ENCODE measurements at places on chromosomes 4 and X.

DNA sequence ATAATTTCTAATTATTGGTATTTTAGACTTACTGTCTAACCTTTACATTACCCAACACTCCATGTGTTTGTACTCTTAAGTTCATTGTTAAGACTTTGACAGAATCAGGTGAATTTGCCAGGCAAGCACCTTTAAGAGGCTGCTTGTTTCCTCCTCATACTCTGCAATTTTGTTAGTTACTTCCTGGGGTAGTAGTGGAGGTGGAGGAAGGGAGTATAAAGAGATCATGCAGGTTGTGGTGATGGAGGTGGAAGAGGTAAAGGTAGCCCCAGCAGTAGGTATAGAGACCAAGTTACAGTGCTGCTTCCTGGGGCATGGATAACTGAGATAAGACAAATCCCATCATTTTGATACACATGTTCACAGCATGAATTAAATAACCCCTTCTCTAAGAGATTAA lies 6.7 kb downstream of the WDR44 start:
- no peak for DNase-seq

- DNase-seq, result no peak
Measured at GRCh38 chr4:86220121-86220520, 139.7 kb downstream of the MAPK10 start.

- DNase-seq, result no peak
Measured at GRCh38 chr4:75907966-75908365, 5.7 kb upstream of the PPEF2 start.

DNA sequence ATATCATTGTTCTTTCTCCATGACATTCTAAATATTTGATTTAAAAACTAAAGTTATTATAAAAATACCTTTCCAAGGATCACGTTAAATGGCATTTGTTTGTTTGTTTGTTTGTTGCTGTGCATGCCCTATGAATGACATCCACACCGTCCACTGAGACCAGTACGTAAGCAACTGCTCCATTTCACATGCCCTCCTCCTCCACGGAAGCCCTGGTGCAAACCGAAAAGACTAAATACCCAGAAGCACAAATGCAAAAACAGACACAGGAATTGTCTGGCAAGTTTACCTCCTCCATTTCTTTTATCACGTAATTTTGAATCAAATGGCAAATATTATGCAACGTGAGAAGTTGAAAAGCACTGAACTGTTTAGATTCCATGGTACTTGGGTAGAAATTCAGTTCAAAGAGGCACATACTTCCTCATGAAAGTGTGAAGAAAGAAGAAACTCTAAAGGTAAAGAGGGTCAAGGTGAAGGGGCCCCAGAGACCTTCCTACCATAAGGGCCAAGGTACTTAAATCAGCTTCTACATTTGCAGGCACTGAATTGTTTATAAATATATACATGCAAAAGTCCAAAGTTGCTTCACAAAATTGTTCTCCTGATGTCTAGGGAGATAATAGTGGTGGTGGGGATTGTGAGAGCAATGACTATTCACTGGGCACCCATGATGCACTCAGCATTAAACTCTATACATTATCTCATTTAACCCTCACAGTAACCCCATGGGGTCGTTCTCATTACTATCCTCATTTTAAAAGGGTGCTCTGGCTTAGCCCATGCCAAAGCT lies 23.4 kb downstream of the IRF2 start:
- DNase-seq, result no peak

GRCh38 chr4:164428561-164428960 lies 325.4 kb upstream of the SMIM31 start:
- no peak for DNase-seq

GRCh38 chrX:53160297-53160983 lies 64.6 kb downstream of the KDM5C start:
- no peak for DNase-seq

DNA sequence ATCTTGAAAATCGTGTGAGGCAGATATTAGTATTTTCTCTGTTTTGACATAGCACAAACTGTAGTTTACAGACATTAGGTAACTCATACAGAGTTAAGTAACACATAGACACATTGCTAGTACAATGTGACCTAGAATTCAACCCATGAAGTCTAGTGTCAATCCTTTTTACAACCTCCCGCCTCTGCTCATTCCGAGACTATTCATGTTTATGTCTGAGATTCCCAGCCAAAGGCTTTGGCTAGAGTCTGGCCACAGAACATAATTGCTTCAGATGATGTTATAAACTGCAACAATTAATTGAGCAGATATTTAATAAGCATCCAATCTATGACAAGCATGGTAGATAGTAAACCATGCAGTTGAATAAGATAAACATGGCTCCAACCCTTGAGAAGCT lies 841.0 kb downstream of the STIM2 start:
- DNase-seq, result no peak

- DNase-seq, result no peak
Measured at GRCh38 chrX:153903238-153903980, 1.1 kb upstream of the AVPR2 start.

GRCh38 chr4:47442980-47443379 lies 20.5 kb downstream of the COMMD8 start:
- no peak for DNase-seq

- no peak for DNase-seq
Measured at GRCh38 chr4:168743601-168744000, 246.7 kb downstream of the PALLD start.

GRCh38 chrX:118115953-118116712 lies 477 bp downstream of the KLHL13 start:
- DNase-seq, result no peak

- DNase-seq, result no peak
Measured at GRCh38 chrX:12989461-12989860, 14.6 kb downstream of the TMSB4X start.

DNA sequence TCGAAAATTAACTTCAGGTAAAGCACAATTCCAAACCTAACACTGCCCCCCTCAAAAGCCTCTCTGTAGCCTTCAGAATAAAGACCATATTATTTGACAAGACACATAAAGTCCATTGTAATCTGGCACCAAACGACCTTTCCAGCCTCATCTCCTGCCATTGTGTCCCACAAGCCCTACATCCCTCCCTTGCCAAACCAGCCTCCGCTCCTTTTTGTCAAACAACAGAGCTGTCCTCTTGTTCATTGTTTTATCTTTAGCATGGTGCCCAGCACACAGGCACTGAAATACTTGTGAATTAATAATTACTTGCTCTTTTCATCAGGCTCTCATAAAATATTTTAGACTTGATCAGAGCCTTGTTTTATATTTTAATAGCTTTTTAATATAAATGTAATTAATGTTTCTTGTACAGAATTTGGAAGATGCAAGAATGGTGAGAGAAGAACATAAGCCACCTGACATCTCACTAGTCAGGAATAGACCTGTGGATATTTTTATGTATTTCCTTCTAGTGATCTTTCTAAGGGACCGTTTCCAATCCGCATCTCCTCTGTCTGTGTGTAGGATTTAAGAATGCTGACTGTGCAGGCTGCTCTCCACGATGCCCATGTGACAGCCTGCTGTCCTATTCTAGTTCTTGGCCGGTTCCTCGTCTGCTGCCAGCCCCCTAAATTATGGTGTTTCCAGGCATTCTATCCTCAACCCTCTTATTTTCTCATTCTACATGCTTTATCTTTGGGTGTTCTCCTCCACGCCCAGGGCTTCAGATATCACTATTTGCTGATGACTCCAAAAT lies 3.0 kb upstream of the IRF2 start:
- no peak for DNase-seq

- DNase-seq, result no peak
Measured at GRCh38 chr4:1939664-1940509, 68.7 kb downstream of the NSD2 start.

DNA sequence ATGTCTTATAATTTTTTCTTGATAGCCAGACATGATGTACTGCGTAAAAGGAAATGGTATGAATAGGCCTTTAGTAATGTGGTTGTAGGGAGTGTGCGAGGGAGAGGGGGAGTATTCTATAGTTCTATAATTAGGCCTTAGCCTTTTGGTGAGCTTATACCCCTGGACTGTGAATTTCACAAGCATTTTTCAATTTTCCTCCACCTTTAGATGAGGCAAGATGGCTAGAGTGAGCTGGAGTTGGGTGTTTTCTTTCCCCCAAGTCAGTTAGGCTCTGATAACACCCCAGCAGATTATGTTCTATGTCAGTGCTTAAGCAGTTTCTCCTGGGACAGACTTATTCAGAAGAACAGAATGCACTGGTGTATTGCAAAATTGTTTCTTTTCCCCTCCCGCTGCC lies 210.2 kb upstream of the NPY2R start:
- no peak for DNase-seq

DNA sequence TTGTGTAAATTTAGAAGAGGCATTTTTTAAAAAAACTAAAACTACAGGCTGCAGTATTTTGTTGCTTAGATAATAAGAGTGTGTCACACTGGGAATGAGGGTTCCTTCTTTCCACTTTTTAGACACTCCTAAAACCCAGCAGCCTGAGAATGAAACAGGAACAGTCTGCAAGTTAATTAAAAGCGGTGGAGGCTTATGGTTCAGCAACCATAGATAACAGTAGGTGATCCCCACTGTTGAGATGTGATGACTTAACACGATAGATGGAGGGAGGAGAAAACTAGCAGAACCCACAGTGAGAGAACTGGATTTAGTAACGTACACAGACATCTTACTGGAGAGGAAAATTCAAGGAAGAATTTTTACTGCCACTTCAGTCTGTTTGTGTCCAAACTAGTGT lies 767.3 kb downstream of the C4orf33 start:
- DNase-seq, result no peak

DNA sequence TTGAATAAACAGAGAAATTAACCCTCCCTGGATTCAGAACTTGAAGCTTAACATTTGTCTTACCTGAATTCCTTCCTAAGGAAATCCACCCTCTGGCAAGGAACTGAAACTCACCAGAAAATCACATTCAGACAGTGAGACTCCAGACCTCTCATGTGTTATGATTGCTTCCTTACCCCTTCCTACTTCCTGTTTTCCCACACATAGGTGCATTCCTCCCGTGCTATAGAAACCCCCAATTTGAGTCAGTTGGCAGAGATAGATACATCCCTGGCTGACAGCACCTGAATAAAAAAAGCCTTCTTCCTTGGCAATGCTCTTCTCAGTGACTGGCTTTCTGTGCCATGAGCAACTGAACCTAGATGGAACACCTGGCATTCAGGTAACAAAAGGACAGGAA lies 157.0 kb upstream of the SMIM31 start:
- no peak for DNase-seq

- no peak for DNase-seq
Measured at GRCh38 chr4:184039963-184040383, 134.9 kb downstream of the STOX2 start.

DNA sequence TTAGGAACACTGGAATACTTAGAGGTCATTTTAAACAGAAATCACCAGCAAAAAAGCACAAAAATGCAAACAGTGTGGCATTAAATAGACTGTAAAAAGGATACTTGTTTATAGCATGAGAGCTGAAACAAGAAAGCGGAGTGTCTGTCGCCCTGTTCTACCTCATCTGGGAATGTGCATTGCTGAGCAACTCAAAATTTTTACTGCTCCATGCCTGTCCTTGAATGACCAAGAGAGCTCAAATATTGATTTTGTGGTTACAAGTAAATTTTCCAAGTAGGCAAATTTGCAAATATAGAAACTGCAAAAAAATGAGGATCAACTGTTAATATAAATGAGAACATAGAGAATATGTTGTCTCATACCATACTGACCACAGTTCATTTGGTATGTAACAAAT lies 25.5 kb downstream of the AP1AR start:
- DNase-seq, result no peak

DNA sequence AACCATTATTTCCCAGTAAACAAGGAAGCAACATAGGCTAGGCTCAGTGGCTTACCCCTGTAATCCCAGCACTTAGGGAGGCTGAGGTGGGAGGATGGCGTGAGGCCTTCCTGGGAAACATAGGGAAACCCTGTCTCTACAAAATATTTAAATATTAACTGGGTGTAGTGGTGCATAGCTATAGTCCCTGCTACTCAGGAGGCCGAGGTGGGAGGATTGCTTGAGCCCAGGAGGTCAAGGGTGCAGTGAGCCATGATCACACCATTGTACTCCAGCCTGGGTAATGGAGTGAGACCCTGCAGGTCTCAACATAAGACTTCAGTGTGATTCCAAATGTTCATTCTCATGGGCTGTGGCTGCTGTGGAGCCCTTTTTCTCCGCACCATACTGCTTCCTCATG lies 34.9 kb downstream of the FHDC1 start:
- DNase-seq, result no peak

- DNase-seq, result no peak
Measured at GRCh38 chrX:17559728-17560379, 177.4 kb upstream of the SCML1 start.

DNA sequence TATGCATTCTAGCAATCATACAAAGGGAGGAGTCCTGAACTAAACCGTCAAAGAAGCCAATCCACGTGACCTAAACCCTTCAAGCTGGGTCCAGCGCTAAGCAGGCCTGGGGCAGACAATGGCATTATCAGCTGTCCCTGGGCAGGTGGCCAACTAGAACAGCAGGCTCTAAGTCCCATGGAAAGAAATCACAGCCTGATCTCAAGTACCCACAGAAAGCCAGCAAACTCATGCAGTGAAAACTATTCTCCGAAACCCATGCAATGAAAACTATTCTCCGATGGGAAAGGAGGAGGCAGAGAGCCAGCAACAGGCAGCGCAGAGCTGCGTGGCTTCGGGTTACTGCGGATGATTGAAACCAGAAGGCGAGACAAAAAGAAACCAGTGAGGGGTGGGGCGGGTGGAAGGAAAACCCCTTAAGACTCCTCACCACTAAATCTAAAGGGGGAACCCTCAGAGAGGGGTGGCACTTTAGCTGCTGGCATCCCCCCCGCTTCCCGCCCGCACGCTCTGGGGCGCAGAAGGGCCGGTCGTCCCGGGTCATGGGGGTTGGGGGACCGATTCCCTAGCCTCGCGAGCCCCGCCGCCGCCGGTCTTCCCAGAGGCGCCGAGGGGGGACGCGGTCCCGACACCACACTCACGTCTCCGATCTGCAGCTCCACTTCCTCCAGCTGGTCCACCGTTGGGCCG lies 567 bp downstream of the C4orf46 start:
- no peak for DNase-seq

GRCh38 chr4:8443801-8444200 lies 3.2 kb downstream of the TRMT44 start:
- no peak for DNase-seq

DNA sequence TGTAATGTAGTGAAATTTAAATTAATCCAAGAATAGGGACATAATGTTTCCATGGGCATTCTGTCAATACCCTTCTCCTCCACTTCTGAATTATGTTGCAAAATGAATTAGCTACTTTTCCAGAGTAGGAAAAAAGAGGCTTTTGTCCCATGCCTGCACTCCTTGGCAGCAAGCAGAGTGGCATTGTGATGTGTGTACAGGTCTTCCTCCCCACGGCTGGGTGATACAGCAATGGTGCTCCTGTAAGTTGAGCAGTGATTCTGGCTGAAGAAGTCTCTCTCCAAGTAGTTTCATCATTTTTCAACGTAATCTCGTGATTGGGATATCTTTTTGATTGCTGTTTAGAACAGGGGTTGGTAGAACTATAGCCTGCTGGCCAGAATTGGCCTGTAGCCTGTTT lies 59.9 kb downstream of the KIT start:
- no peak for DNase-seq

DNA sequence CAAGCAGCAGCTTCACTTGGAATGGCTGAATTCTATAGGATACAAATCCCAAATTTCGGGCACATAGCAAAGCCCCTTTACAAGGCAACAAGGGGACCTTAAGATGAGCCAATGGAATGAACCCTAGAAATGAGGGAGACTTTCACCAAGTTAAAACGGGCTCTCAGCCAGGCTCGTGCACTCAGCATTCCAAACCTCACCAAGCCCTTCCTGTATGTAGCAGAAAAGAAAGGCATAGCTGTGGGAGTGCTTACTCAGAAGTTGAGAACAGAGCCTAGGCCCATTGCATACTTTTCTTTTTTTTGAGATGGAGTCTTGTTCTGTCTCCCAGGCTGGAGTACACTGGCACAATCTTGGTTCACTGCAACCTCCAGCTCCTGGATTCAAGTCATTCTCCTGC lies 10.8 kb upstream of the HERC5 start:
- DNase-seq, result no peak

Data from GM19239 (cell line).